ENCODE measurements at places on chromosomes 1 and 21. TPM values are rescaled to one million over a fixed set of nuclear protein-coding genes. Genes with fewer than 3 reads are reported as not detected.
A peak's percentile ranks its signal among the peaks of the same experiment; 100 is the strongest.

GRCh38 chr1:4109628-4109940, 209.5 kb upstream of the C1orf174 start:
- no peak for DNase-seq

- peak; percentile 76 for DNase-seq
Measured at GRCh38 chr1:1013105-1013921, at the start of gene ISG15. Gene ISG15 (plus strand): TSS chr1:1013497. CDS start chr1:1013574, 77 bp downstream.

Gene CHI3L2
- 0.28 TPM for total RNA-seq

DNA sequence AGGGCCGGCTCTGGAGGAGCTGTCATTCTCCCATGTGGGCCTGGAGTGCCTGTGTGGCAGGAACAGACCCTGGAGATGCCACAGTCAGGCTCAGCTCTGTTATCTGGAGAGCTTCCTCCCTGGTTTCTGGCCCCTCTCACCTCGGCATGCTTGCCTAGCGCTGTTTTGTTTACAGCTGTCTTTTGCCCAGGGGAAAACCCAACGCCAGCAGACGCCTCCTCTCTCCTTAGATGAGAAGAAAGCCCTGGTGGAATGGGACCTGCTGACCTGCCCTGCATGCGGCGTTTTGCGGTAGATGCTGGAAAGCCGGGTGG, 104.9 kb downstream of the CRYAA start:
- DNase-seq, result no peak
